Chondrocyte (in vitro differentiated cells): ENCODE measurements at places on chromosomes 1 and 21. TPM values are rescaled to one million over a fixed set of nuclear protein-coding genes. Genes with fewer than 3 reads are reported as not detected.

DNA sequence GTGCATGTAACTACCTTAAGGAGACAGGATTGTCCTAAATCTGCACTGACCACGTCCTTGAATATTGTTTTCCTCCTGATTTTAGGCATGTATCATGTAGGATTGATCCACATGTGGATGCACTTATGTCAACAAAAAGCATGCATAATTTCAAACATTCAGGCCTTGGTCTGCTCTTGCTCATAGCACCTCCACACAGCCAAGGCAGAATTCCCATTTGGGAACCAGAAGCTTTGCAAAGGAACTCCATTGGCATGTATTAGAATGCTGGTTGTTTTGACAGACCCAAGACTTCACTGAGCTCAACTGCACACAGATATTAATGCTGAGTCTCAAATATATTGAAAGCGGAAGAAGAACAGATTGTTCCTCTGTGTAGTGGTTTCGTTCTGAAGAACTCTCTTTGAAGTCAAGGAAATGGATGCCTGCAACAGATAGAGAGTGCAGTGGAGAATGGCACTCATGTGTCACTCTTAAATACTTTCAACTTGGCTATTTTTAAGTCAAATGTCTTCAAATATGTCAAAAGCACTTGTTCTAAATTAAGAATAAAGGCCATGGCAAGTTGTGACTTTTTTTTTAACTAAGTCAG is 387.6 kb downstream of the LTN1 start:
- no peak for DNase-seq

- peak; percentile 53 for DNase-seq
Measured at GRCh38 chr1:3009021-3009420, 12.2 kb upstream of the ACTRT2 start.

The CYB5RL gene
- 7.0 to 7.8 TPM (median 7.5 TPM) in 3 replicates for total RNA-seq

DNA sequence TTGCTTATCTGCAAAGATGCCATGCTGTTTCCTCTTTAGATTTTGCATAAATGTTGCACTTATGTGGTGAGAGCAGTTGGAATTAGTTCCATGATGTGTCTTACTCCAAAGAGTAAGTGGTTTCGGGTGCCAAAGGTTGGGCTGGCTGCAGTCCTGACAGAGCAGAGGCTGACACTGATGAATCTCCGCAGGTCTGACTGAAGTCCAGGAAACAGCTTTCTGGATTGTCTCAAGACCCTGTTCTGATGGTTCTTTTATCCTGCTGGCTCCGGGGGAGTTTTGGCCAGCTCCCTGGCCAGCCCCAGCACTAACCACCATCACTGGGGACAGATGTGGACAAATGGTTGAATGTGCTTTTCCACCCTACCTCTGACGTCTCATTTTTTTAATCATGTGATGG is 207.2 kb upstream of the KIAA0040 start:
- DNase-seq: no peak

The GSTM5 gene
- not detected in 3 replicates for total RNA-seq

- DNase-seq: no peak
Measured at GRCh38 chr1:224433701-224434672, 610 bp downstream of the WDR26 start.

DNA sequence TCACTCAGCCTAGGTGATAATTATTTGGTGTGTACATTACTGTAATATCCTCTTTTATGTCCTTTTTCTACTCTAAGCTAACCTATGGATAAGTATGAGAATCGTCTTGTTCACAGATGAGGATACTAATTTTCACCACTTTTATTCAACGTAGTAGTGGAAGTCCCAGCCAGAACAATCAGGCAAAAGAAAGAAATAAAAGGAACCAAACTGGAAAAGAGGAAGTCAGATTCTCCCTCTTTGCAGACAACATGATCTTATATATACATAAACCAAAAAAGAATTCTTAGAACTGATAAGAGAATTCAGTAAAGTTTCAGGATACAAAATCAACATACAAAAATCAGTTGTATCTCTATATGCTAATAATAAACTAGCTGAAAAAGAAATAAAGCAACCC is 12.6 kb upstream of the RGL1 start:
- DNase-seq: no peak

GRCh38 chr21:44301961-44302406 is 2.1 kb downstream of the PFKL start:
- DNase-seq: no peak

The CD1B gene
- total RNA-seq: not detected in 3 replicates

The SLC22A15 gene
- total RNA-seq: 6.7 to 9.8 TPM (median 8.3 TPM) in 3 replicates

The STIL gene
- 5.0 to 6.9 TPM (median 5.2 TPM) in 3 replicates for total RNA-seq

- no peak for DNase-seq
Measured at GRCh38 chr1:67314696-67315095, 7.0 kb downstream of the IL12RB2 start.

DNA sequence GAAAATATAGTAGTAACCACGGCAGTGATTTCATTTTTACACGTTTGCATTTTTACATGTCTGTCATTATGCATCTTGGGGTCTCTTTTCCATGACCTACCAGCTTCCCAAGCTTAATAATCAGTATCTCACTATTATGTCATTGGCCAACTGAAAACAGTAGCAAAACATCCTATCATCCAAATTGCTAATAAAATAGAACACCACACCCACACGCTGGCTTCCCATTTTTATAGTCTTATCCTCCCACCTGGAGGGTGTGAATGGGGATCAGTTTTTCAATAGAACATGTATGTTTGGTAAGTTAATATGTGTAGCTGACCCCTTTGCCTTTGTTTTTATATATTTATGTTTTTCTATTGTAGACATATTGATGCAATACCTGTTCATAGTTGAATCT is 11.8 kb downstream of the TFF3 start:
- no peak for DNase-seq

DNA sequence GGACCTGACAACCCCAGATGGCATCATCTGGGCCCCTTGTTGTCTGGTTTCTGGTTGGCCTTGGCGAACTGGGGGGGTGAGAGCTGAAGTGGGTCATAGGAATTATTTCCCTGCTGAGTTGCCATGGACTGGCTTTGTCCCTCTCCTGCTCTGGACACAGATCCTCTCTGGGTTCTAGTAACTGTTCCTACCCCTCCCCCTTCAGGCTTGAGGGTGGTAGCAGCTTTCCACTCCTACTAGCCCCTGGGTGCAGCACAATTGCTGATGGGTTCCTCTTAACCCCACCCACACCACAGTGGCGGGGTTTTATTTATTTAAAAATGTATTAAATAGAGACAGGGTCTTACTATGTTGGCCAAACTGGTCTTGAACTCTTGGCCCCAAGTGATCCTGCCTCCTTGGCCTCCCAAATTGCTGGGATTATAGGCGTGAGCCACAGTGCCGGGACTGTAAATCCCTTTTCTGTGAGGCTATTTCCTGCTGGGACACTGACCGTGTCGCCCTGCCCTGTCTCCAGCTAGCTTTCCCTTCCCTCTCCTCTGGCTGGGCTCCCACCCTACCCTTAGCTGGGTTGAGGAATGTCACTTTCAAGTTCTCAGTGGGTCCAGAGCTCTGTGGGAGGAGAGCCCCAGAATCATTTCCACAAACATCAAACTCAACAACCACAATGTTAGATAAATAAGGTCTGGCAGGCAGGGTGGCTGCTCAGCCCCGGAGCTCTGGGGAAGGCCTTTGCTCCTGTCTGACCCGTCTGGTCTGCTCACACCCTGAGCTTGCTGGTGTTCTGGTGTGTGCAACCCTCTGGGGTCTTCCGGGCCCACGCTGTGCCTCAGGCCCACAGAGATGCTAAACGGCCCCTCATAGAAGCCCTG is 112.7 kb upstream of the WNT4 start:
- DNase-seq: no peak

- DNase-seq: no peak
Measured at GRCh38 chr1:47813970-47814369, 183.2 kb downstream of the TRABD2B start.

- DNase-seq: no peak
Measured at GRCh38 chr1:14897547-14897946, 256.0 kb upstream of the TMEM51 start.

GRCh38 chr1:184821658-184822057 is 67.0 kb upstream of the EDEM3 start:
- DNase-seq: no peak

The CNR2 gene
- not detected in 3 replicates for total RNA-seq

DNA sequence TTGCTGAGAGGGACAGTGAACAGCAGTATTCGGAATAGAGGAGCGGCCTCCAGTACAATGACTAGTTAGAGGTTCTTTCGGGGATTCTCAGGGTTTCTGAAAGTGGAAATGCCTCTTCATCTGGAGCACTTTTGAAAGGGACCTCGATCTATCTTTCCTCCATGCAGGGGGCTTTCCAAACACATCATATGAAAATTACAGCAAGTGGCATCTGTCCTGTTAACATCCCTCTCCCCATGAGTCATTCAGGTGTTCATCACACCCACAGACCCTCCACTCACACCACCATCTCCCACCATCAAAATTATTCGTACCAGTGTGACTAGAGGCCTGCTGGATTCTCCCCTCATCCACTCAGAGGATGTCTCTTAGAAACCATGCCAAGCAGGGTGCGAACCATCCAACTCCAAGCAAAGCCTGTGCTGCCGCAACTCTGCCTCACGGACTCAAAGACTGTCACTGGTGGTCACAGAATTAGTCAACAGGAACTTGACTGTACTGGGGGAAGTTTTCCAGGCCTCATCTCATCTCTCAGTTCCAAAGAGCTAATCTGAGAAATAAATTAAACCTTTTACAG is 211.1 kb downstream of the MRPL39 start:
- DNase-seq: no peak

- DNase-seq: no peak
Measured at GRCh38 chr1:179002552-179003345, 22.9 kb upstream of the FAM20B start.

GRCh38 chr1:13836136-13836535 is 136.1 kb downstream of the PRDM2 start:
- no peak for DNase-seq

The RGS16 gene
- total RNA-seq: 0.56 to 7.7 TPM (median 7.0 TPM) in 3 replicates

DNA sequence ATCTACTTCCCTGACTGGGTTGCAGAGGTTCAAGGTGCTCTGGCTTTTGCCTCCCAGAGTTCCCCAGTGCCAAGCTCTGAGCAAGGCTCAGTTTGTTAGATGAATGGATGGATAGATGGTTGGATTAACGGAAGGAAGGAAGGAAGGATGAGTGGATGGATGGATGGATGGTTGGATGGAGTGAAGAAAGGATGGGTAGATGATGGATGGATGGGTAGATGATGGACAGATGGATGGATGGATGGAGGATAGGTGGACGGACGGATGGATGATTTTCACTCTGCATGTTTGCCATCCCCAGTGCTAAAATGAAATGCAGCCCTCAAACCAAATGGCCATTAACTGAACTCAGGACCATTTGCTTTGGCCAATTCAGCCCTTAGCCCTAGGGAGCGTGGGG is 27.4 kb upstream of the TENT5C start:
- DNase-seq: no peak

DNA sequence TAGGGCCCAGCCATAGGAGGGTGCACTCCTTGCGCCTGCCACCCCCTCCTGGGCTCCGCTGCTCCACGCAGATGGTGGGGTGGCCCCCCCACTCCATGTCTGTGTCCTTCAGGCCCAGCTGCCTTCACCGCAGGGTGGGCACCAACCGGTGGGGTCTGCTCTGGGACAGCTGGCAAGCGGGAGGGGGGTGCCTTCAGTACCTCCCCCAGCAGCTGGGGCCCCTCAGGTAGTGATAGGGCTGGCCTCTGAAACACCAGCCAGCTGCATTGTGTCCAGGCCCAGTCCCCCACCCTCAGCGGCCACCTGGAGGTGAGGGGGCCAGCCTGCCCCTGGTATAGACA is 360 bp downstream of the GJC2 start:
- DNase-seq: peak; percentile 90

The GOLT1A gene
- not detected in 3 replicates for total RNA-seq

GRCh38 chr1:95778217-95778616 is 544.2 kb downstream of the RWDD3 start:
- DNase-seq: no peak

GRCh38 chr1:159580340-159580739 is 7.3 kb upstream of the APCS start:
- no peak for DNase-seq

DNA sequence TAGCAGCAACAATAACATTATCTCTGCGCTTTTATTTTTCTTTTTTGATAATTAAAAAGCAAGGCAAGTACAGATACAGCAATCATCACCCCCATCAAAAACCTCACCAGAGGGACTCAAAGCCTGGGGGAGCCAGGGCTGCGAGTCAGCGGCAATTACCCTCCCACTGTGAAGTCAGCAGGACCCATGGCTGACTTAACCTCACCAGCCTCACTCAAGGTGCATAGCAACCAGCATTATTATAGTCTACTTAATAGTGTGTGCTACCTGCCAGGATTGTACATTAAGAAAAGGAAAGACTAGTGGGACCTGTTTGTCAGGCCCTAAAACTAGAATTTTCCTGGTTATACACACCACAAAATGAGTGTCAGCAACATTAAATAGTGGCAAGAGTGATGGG is 28.9 kb upstream of the SERBP1 start:
- no peak for DNase-seq

GRCh38 chr1:39632682-39633417 is 6.6 kb downstream of the HEYL start:
- no peak for DNase-seq

The MATN1 gene
- total RNA-seq: 0.19 to 0.82 TPM (median 0.47 TPM) in 3 replicates

The OVAAL gene
- not detected in 3 replicates for total RNA-seq

- no peak for DNase-seq
Measured at GRCh38 chr1:31848381-31848897, 32.6 kb upstream of the SPOCD1 start.

The TNFRSF9 gene
- 0.07 TPM in 1 of 3 replicates, not detected in the others for total RNA-seq

The BCAR3 gene
- 12.1 to 20.6 TPM (median 18.5 TPM) in 3 replicates for total RNA-seq

The DMRTA2 gene
- not detected in 3 replicates for total RNA-seq

The CLDN17 gene
- total RNA-seq: not detected in 3 replicates

The LGR6 gene
- 1.4 to 4.1 TPM (median 1.8 TPM) in 3 replicates for total RNA-seq

GRCh38 chr1:151156515-151156819 is at the start of gene TNFAIP8L2:
Gene TNFAIP8L2 (plus strand): TSS chr1:151156649. CDS start chr1:151158698, 2,049 bp downstream.
- peak; percentile 40 for DNase-seq

DNA sequence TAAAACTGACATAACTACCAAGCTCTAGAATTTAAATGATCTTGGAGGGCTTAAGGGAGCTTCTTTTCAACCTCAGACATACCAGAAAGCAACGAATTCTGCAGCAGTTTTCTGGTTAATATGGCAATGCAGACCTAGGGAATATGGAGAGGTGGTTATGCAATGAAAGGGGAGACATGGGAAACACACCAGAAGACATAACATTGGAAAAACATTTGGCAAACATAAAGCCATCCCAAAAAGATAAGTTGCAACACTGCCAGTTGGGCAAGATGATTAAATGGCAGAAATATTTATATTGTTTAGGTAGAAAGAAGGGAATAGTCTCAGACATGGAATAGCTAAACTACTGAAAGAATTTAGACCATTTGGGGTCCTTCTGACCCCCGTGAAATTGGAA is 104.5 kb downstream of the KCNJ6 start:
- DNase-seq: no peak

- DNase-seq: no peak
Measured at GRCh38 chr1:222772996-222773379, 36.0 kb downstream of the FAM177B start.
